ENCODE measurements at places on chromosomes 4 and X. TPM values are rescaled to one million over a fixed set of nuclear protein-coding genes. Genes with fewer than 3 reads are reported as not detected.

HSFX2 gene
- 0.48 TPM for total RNA-seq

TNIP3 gene
- 0.19 TPM for total RNA-seq

MMRN1 gene
- total RNA-seq = 72.8 TPM

RAB41 gene
- not detected for total RNA-seq

- no peak for DNase-seq
Measured at GRCh38 chr4:19051831-19052230, 1030.3 kb upstream of the LCORL start.

DNA sequence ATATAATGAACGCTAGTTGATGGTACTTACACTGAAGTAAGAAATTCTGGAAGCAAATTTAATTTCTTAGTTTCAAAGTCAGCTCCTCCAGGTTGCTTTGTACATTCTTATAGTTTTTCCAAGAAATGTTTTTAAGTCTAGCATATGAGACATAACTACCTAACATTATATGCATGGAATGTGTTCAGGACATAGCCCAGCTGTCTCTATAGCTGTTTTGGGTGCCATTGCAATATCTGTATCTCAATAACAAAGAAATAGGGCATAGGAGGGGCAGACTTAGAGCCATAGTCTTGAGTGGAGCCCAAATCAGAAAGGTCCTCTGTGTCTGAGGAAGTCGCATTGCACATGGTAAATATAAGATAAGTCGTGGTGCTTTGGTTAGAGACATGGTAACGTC, 143.4 kb downstream of the CBR4 start:
- DNase-seq = no peak

DNA sequence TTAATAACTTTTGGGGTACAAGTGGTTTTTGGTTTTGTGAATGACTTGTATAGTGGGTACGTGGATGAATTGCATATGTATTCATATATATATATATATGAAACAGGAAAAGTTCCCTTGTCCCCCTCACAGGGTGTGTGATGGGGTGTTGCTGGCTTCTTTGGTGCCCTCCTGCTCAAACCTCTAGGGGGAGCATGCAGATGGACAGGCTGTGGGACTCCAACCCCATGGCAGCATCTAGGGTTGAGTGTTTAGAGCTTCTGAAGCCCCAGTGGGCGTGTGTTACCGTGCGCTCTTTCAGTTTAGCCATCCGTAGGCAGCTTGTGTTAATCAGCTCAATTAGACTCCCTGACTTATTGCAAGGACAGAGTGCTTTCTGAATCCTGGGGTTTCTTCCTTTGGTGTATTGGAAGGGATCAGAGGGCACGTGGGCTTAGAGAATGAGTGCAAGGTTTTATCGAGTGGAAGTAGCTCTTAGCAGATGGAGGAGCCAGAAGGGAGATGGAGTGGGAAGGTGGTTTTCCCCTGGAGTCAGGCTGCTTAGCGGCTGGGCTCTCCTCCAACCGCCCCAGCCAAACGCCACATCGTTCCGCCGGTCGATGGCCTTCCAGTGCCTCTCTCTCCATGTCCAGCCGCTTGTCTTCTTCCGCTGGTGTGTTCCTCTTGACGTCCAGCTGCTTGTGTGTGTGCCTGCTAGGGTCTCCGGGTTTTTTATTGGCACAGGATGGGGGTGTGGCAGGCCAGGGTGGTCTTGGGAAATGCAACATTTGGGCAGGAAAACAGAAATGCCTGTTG, 674.4 kb upstream of the LCORL start:
- DNase-seq = no peak

- no peak for DNase-seq
Measured at GRCh38 chr4:165398570-165398969, 19.8 kb downstream of the CPE start.

- no peak for DNase-seq
Measured at GRCh38 chr4:40327340-40327739, 7.8 kb upstream of the CHRNA9 start.

DNA sequence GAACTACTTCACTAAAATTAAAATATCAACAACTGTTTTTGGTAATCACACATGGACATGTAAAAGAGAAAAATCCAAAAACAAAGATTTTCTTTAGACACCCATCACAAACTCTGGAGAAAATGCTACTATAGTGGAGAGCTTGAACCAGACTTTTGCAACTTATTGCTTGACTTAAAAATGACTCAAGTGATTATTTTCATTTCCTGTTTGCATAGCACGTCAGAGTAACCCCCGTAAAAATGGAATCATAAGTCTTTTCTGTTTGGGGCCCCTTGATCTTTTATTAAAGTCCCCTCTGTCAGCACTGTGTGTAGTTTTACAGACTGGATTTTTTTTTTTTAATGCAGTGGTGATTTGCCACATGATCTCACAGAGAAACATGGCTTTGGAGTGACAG, 79.5 kb downstream of the PRKG2 start:
- DNase-seq = no peak

DNA sequence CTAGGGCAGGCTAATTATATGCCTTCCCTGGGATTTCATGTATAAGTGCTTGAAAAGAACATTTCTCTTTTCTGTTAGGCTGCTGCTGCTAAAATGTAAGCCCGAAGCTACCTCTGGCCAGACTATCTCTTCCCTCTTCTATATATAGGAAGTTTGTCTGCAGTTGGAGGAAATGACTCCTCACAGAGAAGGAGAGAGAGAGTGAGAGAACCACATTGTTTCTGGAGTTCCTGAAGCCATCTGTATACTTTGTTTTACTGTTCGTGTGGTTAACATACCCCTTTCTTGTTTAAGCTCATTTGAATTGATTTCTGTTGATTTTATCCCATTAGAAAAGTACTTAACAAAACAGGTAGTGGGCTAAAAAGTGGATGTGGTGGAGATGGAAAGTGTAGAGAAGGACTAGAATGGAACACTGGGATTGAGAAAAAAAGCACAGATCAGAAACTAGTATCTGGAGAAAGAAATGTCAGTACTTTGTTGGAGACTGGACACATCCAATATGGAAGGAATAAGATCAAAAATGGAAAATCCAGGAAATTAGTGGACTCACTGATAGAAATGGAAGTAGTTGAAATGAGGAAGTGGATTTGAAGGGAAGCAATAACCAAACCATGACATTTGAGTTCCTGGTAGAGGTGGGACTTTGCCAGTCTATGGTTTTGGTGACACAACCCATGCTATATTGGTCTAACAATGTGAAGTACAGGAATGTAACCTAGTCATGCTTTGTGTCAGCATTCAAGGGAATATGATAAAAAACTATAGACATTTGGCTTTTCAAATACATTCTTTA, 112.6 kb downstream of the TMA16 start:
- DNase-seq = no peak

GRCh38 chr4:137343221-137343620, 189.1 kb downstream of the PCDH18 start:
- DNase-seq = no peak

DNA sequence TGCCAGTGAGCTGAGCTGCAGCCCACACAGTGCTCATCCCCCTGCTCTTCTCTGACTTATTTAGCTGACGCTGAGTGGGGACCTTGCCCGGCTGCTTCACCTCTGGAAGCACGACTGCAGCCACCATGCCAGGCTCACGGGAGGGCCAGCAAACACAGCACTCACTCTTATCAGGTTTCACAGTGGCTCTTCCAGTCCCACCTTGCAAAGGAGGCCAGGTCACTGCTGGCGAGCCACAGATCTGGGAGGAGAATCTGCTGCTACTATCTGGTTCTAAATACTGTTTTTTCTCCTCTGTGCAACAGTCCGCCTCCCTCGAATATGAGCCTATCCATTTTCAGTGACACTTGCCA, 6.7 kb upstream of the SPON2 start:
- DNase-seq = peak; percentile 47

DNA sequence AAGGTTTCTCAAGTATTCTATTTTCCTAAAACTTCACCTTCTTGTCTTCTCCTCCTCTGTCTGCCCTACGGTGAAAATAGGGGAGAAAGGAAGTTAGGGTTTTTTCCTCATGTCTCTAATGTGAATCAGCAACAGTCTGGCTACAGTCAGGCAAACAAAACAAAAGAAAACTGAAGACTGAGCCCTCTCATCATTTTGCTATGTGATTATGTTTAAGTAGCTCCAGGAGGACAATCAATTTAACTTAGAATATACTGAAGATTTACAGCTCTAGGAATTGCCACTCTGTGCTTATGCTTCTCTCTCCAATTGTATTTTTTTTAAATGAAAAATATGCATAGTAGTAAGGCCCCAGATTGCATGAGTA, 316.2 kb downstream of the GPAT3 start:
- no peak for DNase-seq

DNA sequence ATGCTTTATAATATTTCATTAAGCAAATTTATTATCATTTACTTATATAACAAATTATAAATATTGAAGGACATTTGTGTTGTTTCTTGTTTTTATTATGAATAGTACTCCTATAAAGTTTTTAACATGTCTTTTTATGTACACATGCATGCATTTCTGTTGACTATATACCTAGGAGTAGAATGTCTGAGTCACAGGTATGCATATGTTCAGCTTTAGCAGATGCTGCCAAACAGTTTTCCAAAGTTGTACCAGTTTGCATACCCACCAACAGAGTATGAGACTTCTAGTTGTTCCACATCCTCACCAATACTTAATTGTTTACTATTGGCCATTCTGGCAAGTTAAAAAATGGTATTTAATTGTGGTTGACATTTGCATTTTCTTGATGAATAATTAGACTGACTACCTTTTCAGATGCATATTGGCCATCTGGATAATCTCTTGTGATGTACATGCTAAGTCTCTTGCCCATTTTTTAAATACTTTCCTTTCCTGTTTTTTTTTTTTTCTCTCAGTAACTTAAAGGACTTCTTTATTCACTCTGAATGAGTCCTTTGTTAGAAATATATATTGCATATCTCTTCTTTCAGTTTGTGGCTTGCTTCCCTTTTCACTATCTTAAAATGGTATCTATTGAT, 132.2 kb upstream of the TRIM2 start:
- DNase-seq = no peak

DNA sequence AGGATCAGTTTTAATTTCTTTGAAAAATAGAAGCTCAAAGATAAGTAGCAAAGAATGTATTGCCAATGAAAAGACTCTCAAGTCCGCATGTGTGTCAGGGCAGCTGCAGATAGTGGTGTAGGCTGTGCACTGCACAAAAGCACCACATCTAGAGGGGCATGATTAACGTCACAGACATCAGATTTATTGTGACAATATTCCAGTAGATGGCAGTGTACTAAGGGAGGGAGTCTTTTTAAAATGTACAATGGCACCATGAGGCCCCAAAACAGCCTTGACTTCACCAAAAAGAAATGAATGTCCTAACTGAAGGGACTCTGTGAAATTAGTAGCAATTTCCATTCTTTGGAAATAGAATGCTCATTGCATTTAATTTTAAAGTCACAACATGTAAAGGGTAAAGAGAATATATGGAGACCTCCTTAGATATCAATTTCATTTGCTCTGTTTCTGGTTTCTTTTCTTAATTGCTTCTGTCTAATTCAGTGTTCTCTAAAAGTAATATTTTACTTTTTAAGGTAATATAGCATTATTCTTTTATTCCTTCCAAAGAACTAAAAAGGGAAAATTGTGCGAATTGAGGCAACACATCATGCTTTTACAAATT, 98.4 kb downstream of the ZNF827 start:
- no peak for DNase-seq
